H1 (cell line): ENCODE measurements at places on chromosomes 1 and 21.

GRCh38 chr1:247574664-247575063 lies 13.5 kb upstream of the OR2G2 start:
- no peak for DNase-seq

- DNase-seq: peak; percentile 59
Measured at GRCh38 chr1:84753516-84754385, 63.5 kb upstream of the SSX2IP start.

DNA sequence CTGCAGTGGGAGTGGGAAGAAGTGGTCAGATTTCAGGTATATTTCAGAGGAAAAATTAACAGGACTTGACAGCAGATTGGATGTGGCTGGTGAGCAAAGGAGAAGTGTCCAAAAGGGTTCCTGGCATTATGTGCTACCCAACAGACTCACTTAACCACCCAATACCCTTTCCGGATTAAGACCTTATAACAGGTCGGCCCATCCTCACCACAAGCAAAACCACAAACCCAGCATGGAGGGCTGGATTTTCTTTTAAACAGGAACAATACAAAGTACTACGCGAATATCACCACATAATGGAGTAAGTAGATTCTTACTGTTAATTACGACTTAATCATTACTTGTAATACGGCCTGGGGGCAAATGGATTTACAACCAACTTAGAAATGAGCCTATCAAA lies 59.2 kb downstream of the WDR64 start:
- no peak for DNase-seq

DNA sequence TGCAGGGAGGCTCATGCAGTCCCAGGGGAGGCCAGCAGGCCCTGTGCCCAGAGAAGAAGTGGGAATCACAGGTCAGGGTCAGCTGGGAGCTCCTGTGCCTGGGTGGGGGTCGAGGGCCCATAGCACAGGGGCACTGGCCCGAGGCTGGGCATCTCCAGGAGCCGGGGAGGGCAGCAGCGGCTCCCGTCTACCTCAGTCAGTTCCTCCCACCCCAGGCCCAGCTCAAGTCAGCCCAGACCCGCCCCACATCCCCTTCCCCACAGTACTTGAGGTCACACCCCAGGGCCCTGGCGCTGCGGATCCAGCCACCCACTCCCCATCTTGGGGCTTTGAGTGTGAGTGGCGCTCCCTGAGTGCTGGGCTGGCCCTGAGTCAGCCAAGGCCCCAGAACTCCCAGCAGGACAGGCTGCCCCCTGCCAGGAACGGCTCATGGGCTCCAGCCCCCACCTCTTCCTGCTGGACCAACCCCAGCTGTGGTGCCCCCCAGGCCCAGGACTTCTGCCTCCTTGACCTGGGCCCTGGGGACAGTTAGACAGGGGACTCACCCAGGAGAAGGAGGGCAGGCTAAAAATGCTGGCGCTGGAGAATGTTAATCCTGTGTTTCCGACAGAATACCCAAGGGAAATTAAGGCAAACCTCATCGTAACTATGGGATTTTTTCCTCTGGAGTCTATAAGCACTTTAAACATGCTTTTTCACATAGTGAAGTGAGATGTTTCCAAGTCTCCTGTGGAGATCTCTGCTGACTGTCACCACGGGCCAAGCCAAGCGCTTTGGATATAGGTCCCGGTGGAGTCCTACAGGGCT lies 68.8 kb upstream of the COL6A1 start:
- DNase-seq: no peak

GRCh38 chr1:41535716-41536115 lies 51.2 kb upstream of the EDN2 start:
- no peak for DNase-seq

GRCh38 chr1:43426221-43426620 lies 27.5 kb downstream of the HYI start:
- no peak for DNase-seq

DNA sequence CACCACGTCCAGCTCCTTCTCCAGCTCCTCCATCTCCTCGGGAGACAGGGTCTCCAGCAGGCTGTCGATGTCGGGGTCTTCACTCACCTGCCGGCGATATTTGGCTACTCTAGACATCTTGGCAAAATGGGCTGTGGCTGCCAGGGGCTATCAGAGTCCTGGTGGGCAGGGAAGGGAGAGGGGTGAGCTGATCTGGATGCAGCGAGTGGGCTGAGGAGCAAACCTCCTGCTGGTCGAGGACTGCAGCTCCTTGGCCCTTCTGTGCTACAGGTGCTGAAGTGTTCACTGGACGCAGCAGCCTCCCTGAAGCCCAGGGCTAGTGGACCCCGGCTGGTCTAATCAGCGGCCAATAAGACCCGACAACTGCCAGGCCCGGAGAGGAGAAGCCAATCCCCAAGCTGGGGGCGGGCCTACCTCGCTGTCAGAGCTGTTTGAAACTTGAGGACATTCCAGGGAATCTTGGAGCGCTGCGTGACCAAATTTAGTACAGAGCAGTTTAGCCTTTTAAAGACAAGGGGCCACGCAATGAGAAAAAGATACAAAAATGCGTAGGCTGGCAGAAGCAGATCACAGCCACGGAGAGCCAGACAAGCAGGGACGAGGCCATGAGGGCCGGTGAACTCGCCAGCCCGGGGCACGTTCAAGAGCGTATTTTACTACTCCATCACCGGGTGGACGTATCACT lies at the start of gene LMOD1:
LMOD1 (minus strand) TSS at position 325 of the 685 bp plus-strand sequence; CDS start at position 117, 208 bp downstream.
- DNase-seq: peak; percentile 84

DNA sequence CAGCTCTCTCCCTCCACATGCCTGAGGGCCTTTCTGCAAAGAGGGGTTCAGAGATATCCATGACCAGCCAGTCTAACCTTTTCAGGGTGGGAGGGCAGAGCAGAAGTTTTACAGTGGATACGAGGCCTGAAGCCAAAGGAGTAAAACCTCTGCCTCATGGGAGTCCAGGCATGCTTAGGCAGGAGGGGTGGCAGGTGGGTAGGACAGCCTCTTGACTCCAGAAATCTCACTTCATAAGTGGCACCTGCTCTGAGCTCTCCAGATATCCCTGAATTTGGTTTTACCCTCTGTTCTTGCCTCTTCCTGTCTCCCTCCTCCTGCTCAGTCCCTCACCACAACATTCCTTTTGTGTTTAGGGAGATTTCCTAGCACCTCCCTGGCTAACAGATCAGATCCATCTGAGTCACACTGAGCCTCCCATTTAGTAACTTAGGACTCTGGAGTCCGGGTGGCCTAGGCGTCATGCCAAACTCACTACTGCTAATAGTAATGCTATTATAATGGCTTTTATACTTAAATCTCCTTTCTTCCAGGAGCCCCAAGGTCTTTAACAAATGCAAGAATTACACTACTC lies 201.0 kb downstream of the HS2ST1 start:
- no peak for DNase-seq

DNA sequence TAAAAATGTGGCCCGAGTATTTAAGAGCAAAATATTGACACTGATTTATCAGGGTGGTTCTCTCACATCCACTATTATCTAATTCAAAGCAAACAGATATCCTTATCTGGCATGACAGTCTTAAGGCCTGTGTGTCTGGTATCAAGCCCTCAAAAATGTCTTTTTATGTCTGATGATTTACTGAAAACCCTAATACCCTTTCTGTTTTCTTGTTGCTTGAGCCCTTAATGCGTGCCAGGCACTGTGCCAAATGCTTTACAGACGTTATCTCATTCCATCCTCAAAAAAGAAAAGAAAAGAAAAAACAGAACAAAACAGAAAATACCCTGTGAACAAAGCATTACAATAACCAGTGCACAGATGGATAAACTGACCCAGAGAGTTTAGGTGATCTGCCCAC lies 5.7 kb downstream of the DUSP23 start:
- no peak for DNase-seq

DNA sequence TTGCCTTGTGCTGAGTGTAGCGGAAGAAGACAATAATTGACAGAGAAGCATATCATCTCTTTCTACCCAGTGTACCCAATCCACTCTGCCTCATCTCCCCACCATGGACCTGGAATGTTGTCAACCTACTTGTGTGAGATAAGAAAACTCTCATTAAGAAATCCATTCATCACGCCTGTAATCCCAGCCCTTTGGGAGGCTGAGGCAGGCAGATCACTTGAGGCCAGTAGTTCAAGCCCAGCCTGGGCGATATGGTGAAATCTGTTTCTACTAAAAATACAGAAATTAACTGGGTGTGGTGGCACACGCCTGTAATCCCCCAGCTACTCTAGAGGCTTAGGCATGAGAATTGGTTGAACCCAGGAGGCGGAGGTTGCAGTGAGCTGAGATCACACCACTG lies 209.6 kb downstream of the PBX1 start:
- no peak for DNase-seq

GRCh38 chr21:43740497-43741156 lies 21.7 kb downstream of the PDXK start:
- peak; percentile 69 for DNase-seq

DNA sequence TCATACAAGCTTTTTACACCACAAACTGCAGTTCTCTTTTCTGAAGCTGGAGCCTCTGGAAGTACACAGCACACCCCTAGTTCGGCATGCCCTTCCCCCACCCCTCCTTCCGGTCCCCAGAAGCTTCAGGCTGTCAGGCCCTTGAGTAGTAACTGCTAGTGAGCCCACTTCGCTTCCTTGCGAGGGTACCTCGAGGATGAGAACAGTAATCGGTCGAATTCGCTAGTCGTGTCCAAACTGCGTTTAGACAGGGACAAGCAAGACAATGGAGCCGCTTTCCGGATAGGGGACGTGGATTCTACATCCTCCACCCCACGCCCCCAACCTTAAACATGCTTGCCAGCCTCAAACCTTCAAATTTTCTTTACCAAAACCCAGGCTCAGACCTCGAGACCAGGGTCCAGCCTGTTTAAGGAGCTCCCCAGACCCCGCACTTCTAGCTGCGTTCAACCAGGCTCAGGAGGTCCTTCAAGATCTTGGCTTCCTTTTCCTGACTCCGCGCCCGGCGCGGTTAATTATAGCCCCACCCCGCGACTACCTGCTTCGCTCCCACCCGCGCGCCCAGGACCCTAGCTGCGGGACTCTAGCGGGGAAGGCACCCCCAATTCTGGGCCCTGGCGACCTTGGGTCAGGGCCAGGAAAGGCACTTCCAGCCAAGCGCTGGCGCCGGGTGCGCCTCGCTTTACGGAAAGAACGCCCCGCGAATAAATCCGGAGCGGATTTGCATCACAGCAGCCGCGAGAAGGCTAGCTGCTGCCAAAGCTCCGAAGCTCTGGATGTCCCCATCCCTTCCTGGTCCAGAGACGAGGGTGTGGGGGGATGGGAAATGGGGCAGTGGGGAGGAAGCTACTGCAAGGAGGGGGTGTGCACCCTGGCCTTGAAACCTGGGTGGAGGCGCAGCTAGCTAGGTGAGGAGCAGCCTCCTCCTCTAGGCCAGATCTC lies 8.1 kb upstream of the TSPAN1 start:
- DNase-seq: no peak

- no peak for DNase-seq
Measured at GRCh38 chr1:205700865-205701401, 20.6 kb upstream of the SLC45A3 start.

- DNase-seq: peak; percentile 55
Measured at GRCh38 chr1:2210786-2211185, 16.2 kb upstream of the FAAP20 start.

DNA sequence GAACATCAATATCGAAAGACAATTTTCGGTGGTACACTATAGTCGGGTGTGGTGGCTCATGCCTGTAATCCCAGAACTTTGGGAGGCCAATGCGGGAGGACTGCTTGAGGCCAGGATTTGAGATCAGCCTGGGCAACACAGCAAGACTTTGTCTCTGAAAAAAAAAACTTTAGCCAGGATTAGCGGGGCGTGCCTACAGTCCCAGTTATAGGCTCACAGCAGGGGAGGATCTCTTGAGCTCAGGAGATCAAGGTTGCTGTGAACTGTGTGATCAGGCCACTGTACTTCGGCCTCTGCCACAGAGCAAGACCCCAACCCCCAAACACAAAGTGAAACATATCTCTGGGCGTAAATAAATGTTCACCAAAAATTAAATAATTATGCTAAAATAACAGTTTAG lies 1.6 kb downstream of the TADA1 start:
- no peak for DNase-seq

DNA sequence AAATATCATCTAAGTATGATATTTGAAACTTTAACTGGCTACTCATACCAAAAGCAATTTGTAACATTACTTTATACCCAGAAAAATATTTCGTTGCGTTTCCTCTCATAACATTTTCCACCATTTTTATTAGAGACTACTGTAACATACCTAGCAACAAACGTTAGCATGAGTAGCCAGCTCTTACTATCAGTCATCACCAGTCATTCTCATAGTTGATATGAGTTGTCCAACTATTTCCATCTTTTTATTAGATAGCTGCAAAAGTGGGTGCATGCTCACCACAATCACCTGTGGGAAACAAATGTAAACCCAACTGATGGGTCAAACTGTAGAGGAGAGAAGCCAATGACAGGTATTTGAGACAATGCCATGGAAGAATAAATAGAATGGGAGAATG lies 114.6 kb downstream of the AKT3 start:
- no peak for DNase-seq

- no peak for DNase-seq
Measured at GRCh38 chr21:40562242-40563002, 284.5 kb downstream of the DSCAM start.

DNA sequence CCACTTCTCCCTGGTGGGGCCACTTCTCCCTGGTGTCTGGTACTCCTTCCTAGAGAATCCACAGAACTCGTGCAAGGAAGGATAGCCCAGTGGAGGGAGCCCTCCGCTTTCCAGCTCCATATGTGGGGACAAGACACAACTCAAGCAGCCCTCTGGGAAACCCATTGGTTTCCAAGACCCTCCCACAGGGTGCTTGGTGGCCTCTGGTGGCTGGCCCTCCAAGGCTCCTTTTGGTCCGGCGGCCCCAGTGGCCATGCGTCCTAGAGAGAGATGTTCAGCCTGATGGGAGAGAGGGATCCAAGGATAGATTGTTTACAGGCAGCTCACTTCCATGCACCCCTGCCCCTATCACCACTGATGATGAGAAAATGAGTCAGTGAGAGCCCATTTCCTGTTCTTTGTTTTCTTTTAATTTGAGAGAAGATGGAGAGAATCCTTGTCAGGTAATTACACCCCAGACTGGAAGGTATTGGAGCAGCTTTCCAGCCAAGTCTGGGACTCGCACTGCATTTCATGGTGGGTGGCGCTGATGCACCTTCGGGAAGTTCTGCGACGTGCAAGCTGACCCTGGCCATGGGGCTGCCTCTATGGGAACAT lies 486.2 kb upstream of the VAMP3 start:
- no peak for DNase-seq

- no peak for DNase-seq
Measured at GRCh38 chr1:20216574-20216973, 30.3 kb upstream of the PLA2G2C start.

GRCh38 chr1:207672522-207673130 lies 27.7 kb downstream of the CR1L start:
- DNase-seq: no peak

DNA sequence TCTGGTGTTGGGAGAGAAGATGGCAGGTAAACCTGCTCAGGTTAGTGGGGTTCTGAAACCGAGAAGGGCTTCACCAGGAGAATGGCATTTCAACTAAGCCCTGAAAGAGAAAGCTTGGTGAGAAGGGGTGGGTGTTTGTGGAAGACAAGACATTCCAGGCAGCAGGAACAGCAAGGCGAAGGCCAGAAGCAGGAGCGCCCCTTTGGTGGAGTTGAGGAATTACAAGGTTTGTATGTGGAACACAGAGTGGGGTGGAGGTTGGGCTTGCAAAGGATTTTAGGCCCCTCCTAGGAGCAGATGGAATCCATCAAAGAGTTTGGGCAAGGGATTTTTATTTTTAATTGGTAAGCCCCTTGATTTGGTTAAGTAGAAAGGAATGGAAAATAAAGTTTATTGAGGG lies 24.8 kb upstream of the ELOA start:
- DNase-seq: peak; percentile 59

- no peak for DNase-seq
Measured at GRCh38 chr1:42851960-42852607, 5.7 kb downstream of the ZNF691 start.

GRCh38 chr1:111706921-111707320 lies 32.3 kb downstream of the INKA2 start:
- DNase-seq: no peak

- no peak for DNase-seq
Measured at GRCh38 chr1:19672237-19672636, 7.6 kb downstream of the HTR6 start.
